COR-L47 (cell line): ENCODE measurements at places on chromosomes 6 and 20.
A peak's percentile ranks its signal among the peaks of the same experiment; 100 is the strongest.

GRCh38 chr20:49356676-49357075, 78.8 kb upstream of the ZNFX1 start:
- DNase-seq = peak; percentile 79

DNA sequence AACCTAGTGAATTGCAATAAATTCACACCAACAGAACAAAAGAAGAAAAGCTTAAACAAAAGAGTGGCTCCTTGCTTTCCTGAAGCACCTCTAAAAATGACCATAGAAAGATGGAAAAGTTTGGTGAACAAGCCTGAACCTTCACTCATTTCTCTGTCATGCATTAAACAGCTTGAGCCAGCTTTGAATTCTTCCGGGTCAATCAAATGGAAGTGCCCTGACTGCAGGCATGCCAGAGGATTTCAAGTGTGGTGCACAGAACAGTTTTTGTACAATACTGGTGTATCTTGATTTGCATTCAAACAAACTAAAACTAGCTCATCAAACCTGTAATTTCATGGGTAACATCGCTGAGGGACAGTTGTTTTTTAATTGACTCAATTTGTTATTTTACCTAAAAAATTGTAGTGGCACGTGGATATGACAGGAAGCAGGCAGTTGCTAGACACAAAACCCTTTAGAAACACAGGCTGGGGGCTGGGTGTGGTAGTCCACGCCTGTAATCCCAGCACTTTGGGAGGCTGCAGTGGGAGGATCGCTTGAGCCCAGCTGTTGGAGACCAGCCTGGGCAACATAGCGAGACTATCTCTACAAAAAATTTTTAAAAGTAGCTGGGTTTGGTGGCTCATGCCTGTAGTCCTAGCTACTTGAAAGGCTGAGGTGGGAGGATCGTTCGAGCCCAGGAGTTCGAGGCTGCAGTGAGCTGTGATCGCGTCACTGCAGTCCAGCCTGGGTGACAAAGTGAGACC, 9.1 kb downstream of the CASS4 start:
- DNase-seq = no peak

DNA sequence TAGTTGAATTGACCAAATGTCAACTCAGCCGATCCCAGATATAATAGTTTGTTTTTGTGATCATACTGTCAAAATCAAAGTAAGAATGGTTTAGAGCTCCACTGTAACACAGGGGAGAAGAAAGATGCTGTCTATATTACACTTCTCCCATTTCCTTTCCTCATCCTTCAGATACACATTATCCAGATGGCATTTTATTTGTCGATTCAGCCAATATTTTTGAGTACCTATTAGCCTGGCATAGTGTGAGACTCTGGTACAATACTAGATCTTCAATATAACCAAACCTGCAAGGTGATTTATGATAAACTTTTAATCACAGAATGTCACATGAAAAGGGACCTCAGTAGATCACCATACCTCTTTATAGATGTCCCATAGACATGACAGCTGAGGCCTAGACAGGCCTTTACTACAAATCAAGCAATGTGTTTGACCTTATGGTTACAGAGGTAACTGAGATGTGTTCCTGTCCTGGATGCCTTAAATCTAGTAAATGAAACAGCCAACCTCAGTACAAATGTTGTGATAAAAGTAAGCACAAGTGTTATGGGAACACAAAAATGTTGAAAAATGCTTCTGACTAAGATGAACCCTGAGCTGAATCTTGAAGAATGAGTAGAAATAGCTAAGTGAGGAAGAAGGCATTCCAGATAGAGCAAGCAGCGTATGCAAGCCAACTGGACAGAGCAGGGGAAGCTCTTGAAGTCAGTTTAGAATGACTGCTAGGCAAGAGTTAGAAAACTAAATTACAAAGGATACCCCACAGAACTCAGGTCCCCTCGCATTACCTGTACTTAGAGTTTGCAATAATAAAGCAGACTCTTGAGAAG, 1.9 kb downstream of the FBXO9 start:
- DNase-seq = no peak

- DNase-seq = no peak
Observed at GRCh38 chr6:6438286-6438685, 117.8 kb upstream of the F13A1 start.

- DNase-seq = no peak
Observed at GRCh38 chr6:37205175-37205996, 35.4 kb downstream of the PIM1 start.

DNA sequence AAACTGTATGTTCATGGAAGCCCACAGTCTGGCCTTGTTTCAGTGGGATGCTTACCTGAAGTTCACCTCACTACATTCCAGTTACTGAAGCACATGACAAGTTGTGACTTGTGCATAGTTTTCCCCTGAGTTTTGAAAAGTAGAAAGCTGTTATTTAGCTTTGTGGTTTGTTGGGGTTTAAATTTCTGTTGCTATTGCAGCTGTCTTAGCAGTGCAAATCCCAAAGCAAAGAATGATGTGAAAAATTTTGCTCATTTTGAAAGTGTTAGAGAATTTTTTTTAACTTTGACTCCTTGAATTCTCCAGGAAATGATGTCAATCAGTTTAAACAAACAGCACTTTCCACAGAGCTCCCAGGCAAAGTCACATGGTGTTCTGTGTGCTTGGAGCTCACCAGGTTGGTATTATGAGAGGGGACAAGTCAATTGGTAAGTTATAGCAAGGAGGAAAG, 268.4 kb downstream of the ADGRG6 start:
- no peak for DNase-seq

DNA sequence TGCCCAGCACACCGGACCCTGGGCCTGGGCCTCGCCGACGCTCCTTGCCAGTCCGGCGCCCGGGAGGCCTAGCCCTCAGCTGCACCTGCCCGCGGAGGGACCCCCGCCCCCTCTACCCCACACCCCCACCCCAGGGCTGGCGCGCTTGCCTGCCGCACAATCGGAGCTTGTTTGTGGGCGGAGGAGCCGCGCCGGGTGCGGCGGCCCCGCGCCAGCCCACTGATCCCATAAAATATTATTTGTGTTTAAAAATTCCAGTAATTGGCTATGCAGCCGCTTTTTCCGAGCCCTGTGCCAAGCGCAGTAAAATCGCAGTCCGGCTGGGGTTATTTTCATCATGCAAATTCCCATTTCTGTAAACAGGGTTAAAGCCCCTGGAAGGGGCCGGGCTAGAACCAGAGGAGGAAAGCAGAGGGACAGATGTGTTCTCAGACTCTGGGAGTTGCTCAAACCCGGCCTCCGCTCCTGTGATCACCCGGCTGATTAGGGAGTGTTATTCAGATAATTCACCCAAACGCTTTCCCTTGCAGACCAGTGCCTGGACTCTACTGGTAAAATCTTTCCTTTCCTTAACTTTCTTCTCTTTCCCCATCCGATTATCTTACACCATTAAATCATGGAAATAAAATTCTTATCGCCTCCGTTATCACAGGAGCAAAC, 93.1 kb downstream of the NCR2 start:
- DNase-seq = peak; percentile 59

- no peak for DNase-seq
Observed at GRCh38 chr20:31675828-31676608, 38.3 kb downstream of the COX4I2 start.

GRCh38 chr6:81625216-81625615, 127.3 kb downstream of the TENT5A start:
- DNase-seq = no peak

DNA sequence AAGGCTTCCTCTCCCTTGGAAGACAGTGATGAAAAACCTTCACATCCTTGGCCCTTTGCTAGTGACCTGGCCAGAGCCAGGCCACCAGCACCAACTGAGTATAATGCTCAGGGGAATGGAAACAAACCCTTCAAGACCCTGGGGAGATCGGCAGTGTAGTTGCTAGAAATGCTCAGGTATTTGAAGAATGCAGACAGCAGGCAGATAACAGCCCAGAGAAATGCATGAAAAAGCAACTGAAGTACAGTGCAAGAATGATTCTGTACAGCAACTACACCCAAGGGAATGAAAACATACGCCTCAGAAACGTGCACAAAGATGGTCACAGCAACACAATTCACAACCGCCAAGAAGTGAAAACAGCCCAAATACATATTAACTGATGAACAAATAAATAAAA, 41.1 kb downstream of the PPP1R3G start:
- DNase-seq = no peak

DNA sequence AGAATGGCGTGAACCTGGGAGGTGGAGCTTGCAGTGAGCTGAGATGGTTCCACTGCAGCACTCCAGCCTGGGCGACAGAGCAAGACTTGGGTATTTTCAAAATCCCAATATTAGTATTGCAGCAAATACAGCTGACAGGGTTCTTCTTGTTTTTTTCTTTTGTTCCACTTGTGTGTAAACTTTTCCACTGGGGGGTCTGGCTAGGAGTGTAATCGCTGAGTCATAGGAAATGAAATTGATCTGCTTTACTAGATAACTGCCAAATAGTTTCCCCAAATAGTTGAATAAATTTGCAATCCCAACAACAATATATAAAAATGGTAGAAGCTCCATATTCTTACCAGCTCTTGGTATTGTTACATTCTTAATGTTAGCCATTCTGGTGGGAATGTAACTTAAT, 526.0 kb upstream of the SOX4 start:
- DNase-seq = no peak

DNA sequence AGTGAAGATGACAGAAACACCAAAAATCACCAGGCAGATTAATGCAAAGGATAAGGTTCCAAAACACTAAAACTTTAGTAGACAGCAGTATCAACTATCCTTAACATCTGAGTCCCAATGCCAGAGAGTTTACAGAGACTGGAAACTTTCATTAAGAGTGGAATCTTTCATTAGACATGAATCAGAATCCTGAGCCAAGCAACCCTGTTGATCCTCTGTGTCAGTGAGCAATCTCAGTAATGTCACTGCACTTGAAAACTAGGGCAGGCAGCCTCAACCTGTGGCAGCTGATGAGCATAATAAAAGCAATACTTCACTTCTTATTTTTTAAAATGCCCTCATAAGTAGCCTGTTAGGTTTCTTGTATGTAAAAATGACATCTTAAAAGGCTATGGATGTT, 252.8 kb upstream of the PLN start:
- DNase-seq = no peak

DNA sequence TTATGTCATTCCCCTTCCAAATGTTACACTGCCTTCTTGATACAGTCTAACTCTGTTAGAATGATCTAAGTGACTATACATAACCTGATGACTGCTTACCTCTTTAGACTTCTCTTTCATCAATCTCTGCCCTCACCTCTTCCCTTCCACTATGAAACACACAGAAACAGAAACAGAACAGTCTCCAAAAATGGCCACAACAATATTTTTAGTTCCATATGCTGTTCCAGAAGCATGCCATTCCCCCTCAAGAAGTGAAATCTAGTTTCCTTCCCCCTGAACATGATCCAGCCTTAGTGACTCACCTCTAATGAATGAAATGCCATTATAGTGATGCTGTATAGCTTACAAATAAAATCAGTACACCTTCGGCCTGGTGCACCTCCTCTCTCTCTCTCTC, 229.3 kb upstream of the TENT5A start:
- no peak for DNase-seq

DNA sequence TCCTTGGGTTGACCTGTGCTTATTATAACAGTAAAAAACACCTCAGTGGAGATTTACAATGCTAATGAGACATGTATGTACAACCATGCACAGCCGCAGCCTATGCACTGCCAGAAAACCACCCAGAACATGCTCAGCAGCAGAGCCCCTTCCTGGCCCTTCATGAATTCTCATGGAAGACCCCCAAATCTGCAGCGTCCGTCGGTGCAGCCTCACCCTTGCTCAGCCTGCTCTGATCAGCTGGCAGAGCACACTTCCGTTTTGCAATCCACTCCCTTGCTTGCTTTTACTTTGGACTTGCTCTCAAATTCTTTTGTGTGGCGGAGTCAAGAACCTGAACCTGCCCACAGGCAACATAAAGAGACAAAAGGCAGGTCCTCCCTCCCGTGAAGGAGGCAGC, 378.2 kb upstream of the SULF2 start:
- no peak for DNase-seq

GRCh38 chr6:16518265-16518664, 243.0 kb downstream of the ATXN1 start:
- no peak for DNase-seq

- peak; percentile 29 for DNase-seq
Observed at GRCh38 chr20:45823949-45824835, 2.9 kb downstream of the TNNC2 start.

- no peak for DNase-seq
Observed at GRCh38 chr20:36084897-36085613, 69.5 kb upstream of the EPB41L1 start.

DNA sequence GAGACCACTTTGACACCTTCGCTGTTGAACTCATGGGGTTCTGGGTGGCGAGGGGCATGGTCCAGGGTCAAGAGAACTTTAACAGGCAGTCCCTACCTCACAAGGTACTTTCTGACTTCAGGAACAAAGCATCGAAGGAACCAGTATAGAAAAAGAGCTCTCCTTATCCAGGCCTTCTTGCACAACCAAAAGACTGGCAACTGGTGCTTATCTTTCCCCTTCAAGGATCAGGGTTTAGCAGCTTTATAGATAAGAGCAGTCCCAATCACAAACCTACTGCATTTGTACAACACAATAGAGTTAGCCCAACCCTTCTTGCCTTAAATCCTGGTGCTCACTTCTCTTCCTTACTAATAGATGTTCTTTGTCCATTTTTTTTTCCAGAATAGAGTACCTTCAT, 116.3 kb downstream of the SNX5 start:
- no peak for DNase-seq

DNA sequence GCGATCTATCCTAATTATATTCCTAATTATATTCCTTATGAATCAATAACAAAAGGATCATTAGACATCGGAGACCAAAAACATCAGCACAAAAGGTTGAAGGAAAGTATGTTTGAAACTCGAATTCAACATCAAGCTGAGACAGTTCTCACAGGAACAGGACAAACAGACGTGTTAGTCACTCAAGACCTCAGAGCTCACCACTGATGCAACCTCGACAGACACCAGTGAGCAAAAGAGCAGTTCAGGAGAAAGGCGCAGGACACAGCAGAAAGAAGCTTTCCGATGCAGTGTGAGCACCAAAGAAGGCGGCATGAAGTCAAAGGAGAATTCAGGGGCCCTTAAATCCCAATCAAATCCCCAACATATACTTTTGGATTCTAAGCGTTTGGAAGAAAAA, 6.3 kb upstream of the RAMACL start:
- no peak for DNase-seq

DNA sequence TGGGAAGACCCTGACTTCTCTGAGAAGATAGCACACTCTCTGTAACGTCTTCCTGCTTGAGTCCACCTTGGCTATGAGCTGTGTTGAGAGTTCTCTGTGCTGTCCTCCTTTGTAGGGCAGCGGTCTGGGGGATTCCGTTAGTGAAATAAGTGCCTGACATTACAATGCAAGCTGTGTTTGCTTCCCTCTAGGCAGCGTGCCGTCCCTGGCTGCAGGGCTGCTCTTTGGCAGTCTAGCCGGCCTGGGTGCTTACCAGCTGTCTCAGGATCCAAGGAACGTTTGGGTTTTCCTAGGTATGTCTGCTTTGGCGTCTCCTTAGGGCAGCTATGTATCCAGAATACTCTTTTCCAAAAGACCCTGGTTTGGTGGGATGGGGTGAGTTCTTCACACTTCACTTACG, 2.8 kb downstream of the TMEM14C start:
- no peak for DNase-seq

GRCh38 chr6:169382735-169383134, 129.1 kb upstream of the THBS2 start:
- no peak for DNase-seq

- DNase-seq = no peak
Observed at GRCh38 chr6:7262746-7263518, 50.1 kb downstream of the SSR1 start.

- no peak for DNase-seq
Observed at GRCh38 chr6:39804466-39805065, 12.4 kb downstream of the DAAM2 start.
